ENCODE measurements at places on chromosomes 3 and 15. TPM values are rescaled to one million over a fixed set of nuclear protein-coding genes. Genes with fewer than 3 reads are reported as not detected.

CYP1A2 gene
- not detected for total RNA-seq

TM4SF1 gene
- 173 TPM for total RNA-seq

- peak; percentile 80 for DNase-seq
These were observed 36.9 kb downstream of the DNASE1L3 start for GRCh38 chr3:58173669-58174398.

IGDCC3 gene
- 0.22 TPM for total RNA-seq

DNA sequence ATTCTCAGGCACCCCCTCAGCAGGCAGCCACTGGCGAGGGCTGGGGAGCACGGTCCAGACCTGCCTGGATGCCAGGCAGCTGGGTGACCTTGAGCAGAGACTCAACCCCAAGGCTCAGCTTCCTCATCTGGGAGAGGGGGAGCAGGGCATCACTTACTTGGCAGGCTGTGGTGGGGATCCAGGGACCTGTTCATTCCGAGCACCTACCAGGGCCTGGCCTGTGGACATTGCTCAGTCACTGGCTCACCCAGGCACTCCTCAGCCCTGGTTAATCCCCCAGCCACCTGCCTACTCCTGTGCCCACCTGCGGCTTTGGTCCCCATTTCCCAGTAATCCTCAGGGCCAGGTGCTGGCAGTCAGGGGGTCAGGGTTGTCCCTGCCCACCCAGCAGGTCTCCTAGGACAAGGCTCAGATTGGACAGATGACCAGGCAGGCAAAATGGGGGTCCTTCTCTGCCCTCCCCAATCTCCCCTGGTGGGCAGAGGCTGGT lies 9.3 kb upstream of the RPL29 start:
- DNase-seq: no peak
